NCI-H2081 treated with DMSO at 0.1 percent for 48 hours (cell line): ENCODE measurements at places on chromosomes 5 and 9.
A peak's percentile ranks its signal among the peaks of the same experiment; 100 is the strongest.

DNA sequence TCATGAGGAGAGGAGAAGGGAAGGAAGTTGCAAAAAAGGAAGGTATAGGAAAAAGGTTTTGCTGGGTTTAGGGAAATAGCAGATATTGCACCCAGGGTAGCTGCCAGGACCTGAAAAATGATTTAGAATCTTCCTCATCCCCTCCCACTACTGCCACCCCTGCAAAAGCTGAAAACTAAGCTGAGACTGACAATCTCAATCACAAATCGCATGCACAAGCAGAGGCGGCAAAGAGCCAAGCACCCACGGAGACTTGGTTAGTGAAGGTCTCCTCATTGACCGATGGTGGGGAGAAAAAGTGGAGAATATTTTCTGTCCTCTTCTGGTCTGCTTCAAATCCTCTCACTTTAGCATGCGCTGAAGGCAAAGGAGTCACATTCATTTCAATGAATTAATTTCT is 39.1 kb upstream of the PAM start:
- DNase-seq, result no peak

- no peak for DNase-seq
Observed at GRCh38 chr5:113807427-113807991, 294.0 kb downstream of the YTHDC2 start.

DNA sequence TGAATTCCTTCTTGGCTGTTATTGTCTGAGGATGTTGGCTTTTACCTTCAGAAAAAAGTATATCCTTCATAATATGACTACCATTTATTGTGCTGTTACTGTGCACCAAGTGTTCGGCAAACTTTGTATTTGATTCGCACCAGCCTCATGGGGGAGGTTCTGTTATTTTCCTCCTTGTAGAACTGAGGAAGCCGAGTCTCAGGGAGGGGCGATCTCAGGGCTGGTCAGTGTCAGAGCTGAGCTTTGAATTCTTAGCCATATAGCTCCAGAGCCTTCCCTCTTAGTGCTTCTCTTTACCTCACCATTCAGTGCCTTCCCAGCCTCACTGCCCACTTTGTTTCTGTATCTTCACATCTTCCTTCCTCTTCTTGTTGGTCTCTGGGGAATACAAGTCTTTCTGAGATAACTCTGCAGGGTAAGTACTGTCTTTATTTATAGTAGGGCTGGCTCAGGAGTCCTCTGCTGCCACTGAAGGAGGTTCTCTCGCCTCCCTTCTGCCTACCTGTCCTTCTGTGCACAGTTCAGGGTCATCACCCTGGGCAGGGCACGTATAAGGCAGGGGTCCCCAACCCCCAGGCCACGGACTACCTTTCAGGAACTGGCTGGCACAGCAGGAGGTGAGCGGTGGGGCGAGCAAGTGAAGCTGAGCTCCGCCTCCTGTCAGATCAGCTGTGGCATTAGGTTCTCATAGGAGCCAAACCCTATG is 48.4 kb downstream of the GALNT10 start:
- DNase-seq, result no peak

DNA sequence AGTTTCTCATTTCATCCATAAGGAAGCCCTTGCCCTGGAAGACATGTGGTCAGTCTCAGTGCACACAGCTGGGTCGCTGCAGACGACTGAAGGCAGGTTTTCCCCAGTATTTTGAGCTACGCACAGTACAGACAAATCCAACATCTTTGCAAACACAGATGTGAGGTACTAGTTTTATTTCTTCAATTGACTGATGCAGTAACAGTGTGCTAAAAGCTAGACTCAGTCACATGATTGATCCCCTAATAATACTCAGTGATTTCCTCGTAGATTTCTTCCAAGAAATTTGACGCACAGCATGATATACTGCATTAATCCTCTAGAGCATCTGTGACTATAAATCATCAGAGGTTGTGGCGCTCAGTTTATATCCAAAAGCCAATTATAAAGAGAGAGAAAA is 346.1 kb downstream of the DIRAS2 start:
- DNase-seq, result no peak

DNA sequence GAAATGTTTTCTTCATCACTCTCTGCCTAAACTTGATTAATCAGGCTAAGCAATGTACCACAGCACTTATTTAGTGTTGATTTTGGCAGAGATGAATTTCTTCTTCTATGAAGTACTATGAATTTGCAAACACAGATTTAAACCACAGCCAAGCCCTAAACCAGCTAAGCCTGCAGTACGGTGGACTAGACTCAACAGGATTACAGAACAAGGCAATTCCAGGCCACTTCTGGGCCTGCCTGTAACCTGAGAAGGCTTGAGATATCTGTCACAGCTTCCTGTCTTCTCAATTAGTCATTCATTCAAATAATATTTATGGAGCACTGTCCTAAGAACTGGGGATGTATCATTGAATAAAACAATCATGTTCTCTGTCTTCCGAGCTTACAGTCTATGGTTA is 32.4 kb upstream of the CAST start:
- no peak for DNase-seq

GRCh38 chr9:14056316-14056861 is 257.6 kb downstream of the NFIB start:
- no peak for DNase-seq

GRCh38 chr5:149271716-149272563 is at the start of gene AFAP1L1:
Gene AFAP1L1 (plus strand): TSS chr5:149271859. CDS start chr5:149271969, 110 bp downstream.
- no peak for DNase-seq

DNA sequence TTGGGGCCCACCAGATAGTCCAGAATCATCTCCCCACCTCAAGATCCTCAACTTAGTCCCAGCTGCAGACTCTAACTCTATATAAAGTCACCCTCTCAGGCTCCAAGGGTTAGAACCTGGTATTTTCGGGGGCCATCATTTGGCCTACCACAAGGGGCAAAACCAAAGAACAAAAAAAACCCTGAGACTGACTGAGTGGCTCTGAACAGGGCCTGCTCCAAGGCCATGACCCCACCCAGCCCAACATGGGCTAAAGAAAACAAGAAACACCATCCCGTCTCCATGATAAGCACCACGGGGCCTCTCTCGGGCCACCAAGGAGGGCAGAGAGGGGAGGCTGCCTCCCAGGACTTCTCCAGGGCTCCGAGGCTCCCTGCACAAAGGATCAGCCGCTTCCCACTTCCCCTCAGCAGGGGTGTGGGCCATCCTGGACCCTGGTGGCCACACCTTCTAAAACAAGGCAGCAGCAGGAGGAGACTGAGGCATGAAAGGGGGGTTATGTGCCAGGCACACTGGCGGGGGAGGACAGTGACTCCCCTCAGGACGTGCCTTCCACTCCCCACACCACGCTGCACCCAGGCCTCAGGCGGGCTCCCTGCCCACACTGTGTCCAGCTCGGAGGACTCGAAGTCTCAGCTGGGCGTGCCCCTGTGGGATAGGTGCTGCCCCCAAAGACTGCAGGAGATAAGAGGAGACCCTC is 51.5 kb downstream of the SEMA4D start:
- DNase-seq, result no peak

- no peak for DNase-seq
Observed at GRCh38 chr5:104952876-104953275, 1390.3 kb upstream of the NUDT12 start.

DNA sequence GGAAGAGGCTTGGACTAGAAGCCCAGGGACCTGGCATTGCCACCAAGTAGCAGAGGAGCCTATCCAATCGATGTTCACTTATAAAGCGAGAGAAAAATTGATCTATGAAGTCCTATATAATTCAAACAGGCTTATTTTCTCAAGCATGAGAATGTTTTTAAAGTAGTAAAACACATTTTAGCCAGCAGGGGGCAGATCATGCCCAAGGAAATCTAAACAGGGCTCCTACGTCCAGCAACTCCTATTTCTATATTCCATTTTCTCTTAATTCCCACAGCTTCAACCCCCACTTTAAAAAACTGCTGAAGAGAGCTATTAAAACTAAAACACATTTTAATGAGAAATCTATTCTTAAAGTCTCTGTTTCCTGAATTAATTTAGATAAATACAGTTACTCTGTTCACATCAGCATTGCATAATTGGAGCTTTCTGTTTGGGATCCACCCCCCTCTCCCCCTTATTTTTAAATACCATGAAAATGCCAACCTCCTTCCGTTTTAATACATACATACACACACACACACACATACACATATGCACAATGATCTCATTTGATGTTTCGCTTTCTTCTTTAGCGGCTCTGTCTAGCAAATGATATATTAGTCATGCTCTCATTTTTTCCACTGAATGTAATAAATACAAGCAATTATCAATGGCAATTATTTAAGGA is 144.9 kb downstream of the MYO10 start:
- peak; percentile 37 for DNase-seq

DNA sequence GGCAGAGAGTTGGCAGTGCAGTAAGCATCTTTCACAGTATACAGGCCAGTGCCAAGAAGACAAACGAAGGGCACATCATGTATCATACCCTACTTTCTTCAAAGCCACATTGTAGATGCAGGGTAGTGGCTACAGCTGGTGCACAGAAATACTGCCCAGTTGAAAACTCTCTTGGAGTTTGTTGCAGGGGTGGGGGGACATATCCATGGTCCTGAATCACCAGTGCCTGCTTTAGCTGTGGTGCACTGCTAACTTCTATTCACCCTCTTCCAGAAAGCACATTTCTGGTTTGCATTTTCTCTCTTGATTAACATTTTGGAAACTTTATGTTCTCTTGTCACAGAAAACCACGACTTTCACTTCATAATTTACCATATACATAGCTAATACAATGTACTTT is 196.6 kb downstream of the PAPPA start:
- no peak for DNase-seq

DNA sequence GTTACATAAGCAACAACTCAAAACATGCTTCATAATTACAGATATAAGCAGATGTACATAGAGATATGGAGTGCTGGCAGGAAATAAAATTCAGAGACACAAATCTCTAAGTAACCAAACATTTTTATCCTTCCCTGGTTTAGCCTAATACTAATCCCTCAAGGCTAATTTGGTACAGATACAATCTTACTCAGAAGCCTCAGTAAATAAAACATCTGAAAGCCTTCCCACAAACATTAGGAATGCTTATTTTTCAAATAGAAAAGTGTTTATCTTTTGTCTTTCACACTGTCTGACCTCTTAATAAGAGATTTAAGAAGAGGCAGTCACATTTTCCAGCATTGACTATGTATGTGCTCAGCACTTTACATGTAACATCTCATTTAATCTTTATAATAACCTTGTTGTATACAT is 399.4 kb downstream of the ARRDC3 start:
- DNase-seq, result no peak

DNA sequence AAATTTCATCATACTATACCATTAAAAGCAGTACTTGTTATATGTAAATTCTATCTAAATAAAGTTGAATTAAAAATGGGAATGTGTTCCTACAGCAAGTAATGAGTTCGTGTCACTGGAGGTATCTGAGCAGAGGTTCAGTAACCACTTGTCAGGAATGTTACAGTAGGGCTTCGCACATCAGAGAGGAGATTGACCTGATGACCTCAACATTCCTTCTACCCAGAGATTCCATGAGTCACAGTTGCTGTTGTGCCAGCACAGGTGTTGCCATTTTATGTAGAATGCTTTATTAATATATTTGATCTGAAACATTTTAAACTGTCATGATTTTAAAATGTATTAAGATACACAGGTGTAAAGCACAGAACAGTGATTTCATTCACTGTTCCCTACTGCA is 60.3 kb downstream of the STX17 start:
- no peak for DNase-seq

GRCh38 chr9:81492710-81493447 is 196.5 kb downstream of the TLE1 start:
- no peak for DNase-seq

DNA sequence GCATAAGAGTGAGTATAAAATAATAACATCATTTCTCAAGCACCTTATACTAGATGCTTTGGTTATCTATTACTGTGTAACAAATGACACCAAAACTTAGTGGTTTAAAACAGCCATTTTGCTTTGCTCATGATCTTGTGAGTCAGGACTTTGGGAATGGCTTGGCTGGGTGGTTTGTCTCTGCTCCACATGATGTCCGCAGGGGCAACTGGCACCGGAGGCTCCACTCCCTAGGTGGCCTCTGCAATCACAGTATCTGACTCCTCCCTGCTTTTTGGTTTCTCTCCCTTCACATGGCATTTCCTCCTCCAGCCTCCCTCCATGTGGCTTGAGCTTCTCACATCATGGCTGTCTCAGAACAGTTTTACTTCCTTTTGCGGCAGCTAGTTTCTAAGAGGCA is 259.5 kb downstream of the GAS1 start:
- no peak for DNase-seq

DNA sequence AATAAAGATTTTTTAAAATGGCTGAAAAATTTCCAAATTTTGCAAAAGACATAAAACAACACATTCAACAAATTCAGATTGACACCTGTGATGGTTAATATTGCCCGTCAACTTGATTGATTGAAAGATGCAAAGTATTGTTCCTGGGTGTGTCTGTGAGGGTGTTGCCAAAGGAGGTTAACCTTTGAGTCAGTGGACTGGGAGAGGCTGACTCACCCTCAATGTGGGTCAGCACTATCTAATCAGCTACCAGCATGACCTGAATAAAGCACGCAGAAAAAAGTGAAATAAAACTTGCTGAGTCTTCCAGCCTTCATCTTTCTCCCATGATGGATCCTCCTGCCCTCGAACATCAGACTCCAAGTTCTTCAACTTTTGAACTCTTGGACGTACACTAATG is 868.0 kb upstream of the CTNND2 start:
- no peak for DNase-seq

DNA sequence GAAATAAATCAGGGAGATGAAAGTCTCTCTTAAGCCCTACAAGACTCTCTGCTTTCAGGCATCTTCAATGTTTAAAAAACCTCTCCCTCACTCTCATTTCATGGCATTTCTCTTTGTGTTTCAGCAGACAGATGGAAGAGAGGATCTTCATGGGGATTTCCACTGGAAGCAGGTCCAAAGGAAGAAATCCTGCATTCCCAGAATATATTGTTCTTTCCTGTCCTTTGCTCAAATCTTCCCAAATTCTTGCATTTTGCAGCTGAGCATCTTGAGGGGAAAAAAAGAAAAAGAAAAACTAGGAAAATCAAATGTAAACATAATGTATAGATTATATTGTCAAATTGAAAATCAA is 382.2 kb downstream of the ENC1 start:
- no peak for DNase-seq

GRCh38 chr5:73375191-73375545 is 73.4 kb downstream of the FOXD1 start:
- no peak for DNase-seq

DNA sequence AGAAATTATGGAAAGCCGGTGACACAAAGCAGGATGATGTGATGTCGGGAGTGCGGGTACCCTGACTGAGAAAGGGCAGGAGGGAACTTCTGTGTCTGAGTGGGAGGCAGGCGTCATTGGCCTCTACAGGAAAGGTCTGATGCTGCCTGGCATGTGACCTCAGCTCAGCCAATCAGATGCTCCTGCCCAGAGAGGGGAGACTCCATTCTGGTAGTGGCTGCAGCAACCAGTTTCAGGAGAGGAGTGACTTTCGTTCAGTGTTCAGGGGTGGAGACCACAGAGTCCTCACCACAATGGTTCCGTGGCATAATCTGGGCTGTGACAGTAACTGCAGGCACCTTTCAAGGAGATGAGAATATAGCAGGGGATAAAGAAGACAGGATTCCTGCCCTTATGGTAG is 6.7 kb upstream of the SFXN1 start:
- DNase-seq, result no peak

GRCh38 chr9:99811598-99812383 is 9.9 kb upstream of the NR4A3 start:
- DNase-seq, result no peak

GRCh38 chr9:95270790-95271189 is 46.7 kb downstream of the FANCC start:
- no peak for DNase-seq

- DNase-seq, result peak; percentile 99
Observed at GRCh38 chr9:13939701-13940490, 374.0 kb downstream of the NFIB start.
